AG09309 (cell line): ENCODE measurements at places on chromosomes 6 and 20.

DNA sequence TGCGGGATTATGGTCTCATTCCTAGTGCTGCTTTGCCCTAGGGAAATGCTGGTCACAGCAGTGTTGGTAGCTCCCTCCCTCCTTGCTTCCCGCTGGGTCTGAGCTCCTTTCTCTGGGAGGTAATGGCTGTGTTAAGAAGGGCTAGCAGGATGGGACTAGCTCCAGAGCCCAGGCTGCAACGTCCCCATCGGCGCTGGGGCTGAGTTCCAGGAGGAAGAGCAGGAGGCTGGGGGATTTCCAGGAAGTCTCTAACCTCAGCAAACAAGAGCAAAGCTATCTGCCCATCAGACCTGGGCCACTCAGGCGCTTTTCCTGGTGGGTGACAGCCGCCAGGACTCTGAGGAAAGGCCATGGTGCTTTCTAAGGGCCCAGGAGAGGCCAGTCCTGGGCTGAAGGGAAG is 174.2 kb downstream of the DLL1 start:
- no peak for DNase-seq

DNA sequence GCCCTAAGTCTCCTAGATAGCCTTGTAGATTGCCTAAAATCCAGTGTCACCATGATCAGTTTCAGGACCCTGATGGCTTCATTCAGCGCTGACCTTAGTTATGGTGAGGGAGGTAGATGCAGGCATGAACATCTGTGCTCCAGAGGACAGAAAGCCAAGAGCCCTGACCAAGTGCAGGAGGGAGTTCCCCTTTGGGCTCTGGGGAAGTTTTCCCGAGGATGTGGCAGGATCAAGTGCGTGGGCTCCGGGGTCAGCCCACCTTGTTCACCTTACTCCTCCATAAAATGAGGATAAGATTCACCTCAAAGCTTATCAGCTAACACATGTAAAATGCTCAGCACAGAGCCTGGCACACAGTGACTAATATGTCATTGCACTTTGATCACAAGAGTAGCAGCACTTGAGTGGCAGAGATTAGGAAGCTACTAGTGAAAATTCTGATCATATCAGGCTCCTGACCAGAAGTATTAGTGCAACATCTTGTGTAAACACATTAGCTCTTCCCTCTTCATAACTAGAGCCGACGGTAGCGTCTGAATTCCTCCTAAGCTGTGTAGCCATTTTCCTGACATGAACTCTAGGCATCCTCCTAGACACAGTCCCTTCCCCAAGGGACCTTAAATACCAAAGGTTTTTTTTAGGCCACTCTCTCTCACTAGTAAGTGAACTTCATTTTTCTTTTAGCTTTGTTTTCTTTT is 125.2 kb downstream of the SULF2 start:
- no peak for DNase-seq

- no peak for DNase-seq
These were observed 848.2 kb downstream of the DHX35 start for GRCh38 chr20:39810309-39810708.

DNA sequence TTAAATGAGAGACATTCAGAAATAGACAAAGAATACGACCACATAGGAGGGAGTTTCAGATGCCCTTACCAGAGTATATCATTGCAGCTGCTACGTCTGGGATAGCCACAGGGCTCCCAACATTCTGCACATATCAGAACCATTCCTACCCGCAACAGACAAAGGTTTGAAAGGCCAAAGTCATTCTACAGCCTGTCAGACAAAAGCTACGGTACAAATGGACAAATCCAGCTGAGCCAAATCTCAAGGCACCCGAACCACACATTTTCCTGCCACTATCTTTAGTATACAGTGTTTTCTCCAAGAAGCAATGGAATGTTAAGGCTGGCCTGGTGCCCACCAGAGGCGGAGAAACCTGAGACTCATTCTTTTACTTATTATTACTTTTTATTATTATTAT is 30.5 kb upstream of the LYRM2 start:
- no peak for DNase-seq

GRCh38 chr20:21518292-21518991 is 4.6 kb upstream of the NKX2-2 start:
- DNase-seq, result no peak

DNA sequence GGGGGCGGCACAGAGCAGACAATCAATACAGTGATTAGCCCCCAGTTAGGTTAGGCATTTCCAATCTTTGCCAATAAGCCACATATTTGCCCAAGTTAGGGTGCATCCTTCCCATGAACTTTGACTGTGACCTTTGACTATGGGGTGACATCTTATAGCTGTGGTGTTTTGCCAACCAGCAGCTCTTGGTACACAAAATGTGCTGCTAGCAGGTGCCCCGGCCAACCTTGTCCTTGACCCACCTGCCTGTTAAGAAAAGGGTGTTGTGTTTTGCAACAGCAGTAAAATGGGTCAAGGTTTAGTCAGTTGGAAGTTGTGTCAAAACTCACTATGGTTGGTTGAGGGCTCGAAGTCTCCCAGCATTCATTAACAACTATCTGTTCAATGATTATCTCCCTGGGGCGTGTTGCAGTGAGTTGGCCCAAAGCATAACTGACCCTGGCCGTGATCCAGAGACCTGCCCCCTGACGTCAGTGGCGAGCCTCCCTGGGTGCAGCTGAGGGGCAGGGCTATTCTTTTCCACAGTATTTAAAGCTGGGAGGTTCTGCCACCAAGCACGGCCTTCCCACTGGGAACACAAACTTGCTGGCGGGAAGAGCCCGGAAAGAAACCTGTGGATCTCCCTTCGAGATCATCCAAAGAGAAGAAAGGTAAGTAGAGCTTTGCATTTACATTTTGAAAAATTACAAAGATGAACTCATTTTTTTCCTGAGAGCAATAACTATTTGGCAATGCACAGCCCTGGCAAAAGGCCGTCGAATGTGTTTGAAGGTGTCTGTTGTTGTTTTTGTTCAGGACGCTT is at the start of gene PCK1:
PCK1 (plus strand) TSS at position 557 of the 802 bp plus-strand sequence. CDS start 302 bp downstream, outside the sequence.
- no peak for DNase-seq

- no peak for DNase-seq
These were observed 87.1 kb downstream of the ERMARD start for GRCh38 chr6:169838346-169839028.

- DNase-seq, result no peak
These were observed 149.9 kb downstream of the MYB start for GRCh38 chr6:135331002-135331401.

DNA sequence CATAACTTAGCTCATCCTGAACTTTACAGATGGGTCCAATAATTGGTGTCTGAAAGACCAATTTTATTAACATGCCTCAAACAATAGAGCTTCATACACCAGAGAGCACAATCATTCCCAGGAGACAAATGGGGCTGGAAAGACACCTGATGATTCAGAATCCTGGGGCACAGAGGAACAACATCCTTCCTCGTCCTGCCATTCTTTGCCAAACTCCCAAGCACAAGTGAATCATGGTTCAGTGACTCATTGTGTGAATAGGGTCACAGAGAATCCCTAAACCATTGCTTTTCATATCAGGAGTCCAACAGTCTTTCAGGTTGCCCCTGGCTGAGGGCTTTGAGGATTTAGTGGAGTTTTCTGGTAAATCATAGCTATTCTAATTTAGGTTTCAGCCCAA is 266.4 kb upstream of the BMP2 start:
- no peak for DNase-seq

- no peak for DNase-seq
These were observed 253.2 kb downstream of the BMP7 start for GRCh38 chr20:57013217-57013616.

GRCh38 chr20:57415771-57416170 is 24.6 kb downstream of the RBM38 start:
- no peak for DNase-seq

DNA sequence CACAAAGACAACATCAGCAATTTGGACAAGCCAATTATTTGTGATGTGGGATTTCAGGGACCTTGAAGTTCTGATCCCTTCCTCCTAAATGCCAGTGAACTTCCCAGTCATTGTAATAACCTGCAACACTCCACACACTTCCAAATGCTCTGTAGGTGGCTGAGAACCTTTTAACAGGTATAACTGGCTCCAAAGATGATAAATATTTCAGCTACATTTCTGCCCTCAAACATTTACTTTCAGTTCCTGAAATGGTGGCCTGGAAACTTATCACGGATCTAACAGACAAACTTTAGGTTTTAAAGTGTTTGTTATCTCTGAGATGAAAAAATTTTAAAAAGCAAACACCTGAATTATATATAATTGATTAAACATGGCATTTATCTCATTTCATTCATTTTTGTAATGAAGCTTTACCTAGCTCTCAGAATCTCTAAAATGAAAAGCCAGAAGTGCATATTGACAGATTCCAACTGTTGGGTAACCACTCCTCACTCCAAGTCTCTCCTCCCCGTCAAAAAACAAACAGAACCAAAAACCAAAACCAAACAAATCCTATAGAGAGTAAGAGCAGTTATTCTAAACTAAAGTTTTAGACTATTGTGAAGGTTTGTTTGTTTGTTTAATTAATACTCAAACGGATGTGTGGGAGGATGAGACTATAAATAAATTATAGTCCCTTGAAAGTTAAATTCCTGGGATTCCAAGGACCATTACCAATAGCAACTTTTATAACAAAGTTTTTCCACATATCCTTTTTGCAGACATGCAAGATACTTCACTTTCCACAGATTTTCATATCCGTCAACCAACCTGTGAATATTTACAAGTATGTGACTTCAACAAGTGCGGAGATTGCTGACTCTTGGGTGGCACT is 12.4 kb upstream of the KIAA0408 start:
- no peak for DNase-seq

DNA sequence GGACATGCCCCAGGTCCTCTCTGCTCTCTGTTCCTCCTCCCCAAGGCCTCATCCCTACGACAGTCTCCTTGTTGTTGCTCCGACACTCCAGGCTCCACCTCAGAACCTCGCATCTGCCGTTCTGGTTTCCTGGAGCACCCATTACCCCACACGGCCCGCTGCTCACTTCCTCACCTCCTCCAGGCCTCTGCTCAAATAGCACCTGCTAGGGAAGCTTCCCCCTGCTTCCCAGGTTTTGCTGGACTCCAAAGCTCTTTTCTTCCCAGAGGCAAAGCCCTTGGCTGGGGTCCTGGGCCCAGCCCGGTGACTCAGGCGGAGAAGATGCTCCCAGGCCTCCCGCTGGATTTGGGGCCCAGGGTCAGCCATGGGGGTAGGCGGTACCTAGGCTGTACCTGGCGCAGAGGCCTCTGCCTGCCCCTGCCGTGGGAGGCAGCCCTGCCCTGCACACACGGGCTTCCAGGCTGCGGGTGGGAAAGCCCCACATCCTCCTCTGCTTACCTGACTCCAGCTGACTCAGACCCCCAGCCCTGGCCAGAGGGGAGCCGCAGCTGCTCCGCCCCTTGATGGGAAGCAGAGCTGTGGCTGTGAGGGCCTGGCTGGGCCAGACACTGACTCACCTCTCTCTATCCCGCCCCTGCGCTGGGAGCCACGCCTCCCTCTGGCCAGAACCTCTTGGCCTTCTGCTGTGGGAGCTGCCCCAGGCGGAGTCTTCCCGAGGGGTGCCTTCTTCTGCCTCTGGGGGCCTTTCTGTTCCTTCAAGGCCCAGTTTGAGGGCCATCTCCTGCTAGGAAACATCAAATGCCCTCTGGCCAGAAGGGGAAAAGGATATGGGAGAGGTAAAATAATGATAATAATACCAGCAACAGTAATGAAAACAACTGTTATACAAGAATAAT is 130.5 kb downstream of the CEBPB start:
- no peak for DNase-seq

- DNase-seq, result no peak
These were observed 3.4 kb downstream of the PRELID3B start for GRCh38 chr20:59039233-59039632.

DNA sequence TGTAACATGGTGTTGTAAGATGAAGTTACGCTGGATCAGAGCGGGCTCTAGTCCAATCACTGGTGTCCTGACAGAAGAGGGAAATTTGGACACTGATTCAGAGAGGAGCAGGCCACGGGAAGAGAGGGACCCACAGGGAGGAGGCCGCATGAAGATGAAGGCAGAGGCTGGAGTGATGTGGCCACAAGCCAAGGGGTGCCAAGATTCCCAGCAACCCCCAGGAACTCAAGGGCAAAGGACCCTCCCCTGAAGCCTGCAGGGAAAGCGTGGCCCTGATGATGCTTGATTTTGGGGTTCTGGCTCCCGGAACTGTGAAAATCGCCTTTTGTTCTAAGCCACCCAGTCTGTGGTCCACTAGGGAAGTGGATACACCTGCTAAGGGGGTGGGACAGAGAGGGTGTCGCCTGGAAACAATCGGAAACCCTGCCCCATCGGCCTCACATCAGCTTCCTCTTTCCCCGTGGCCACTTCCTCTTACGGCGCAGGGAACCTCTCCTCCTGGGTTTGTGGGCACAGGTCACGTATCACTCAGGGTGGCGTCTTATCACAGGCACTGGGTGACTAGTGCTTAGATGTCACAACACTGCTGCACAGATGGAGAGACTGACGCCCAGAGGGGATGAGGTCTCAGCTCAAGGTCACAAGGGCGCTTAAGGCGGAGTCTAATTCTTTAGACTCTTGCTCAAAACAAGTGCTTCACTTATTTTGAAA is 58.0 kb downstream of the SULF2 start:
- DNase-seq, result no peak

DNA sequence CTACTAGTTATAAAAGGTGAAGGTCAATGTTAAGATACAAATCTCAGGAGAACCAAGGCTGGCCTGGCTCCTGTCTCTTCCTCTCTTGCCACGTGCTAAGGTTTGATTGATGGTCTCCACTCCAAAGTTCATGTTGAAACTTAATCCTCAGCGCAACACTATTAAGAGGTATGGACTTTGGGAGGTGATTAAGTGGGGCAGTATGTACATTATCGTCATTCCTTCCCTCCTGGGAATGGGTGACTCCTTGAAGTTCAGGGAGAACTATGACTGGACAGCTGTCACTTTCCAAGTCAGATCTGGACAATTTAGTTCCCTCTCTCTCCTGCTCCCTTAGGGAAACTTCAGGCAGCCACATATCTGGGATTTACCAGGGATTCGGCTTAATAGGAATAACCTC is 50.5 kb downstream of the KCNK5 start:
- no peak for DNase-seq

DNA sequence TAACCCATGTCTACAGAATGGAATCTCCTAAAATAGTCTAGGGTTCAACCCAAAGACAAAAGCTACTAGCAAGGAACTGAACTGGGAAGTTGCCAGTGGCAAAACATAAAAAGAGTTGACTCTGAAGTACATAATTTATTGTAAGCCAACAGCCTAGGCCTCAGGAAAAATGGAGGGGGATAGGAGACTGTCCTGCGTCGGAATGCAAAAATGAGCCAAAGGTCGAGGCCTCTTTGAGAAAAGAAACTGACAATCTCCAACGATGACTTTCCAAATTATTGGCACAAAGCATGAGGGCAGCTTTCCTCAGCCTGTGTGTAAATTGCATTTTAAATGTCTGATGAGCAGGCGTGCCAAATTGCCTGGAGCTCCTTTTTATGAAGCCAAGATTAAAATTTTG is 2.1 kb downstream of the COL12A1 start:
- no peak for DNase-seq

- no peak for DNase-seq
These were observed 11.5 kb downstream of the TTK start for GRCh38 chr6:80015839-80016435.

GRCh38 chr6:8389036-8389818 is 46.1 kb downstream of the SLC35B3 start:
- DNase-seq, result no peak

- no peak for DNase-seq
These were observed 93.1 kb downstream of the EPB41L2 start for GRCh38 chr6:130969791-130970491.
